ENCODE measurements at places on chromosomes 11 and 22.

- DNase-seq: no peak
These were observed 43.6 kb downstream of the GALNT18 start for GRCh38 chr11:11577932-11578911.

GRCh38 chr11:31651822-31652221 is 142.3 kb downstream of the ELP4 start:
- DNase-seq: no peak

- no peak for DNase-seq
These were observed 365.0 kb upstream of the CHORDC1 start for GRCh38 chr11:90587896-90588295.

- DNase-seq: no peak
These were observed 1.9 kb upstream of the RAB6A start for GRCh38 chr11:73762732-73763131.

- DNase-seq: no peak
These were observed 351.1 kb downstream of the BUD13 start for GRCh38 chr11:116421529-116422185.

DNA sequence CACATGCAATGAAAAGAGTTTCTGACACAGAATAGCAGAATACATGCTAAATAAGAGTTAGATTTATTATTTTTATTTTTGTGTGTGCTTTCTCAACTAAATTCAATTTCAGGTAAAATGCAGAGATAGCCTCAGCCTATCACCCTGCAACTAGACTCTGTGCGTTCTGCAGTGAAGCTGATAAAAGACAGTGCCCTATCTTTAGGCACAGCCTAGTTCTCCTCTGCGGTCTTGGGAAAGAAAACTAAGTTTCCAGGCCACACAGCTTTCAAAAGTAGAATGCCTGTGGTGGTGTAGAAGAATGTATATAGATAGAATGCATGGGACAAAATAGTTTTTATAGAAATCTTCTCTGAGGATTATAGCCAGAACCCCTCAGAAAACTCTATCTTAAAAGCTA is 12.0 kb upstream of the MMP1 start:
- DNase-seq: no peak

DNA sequence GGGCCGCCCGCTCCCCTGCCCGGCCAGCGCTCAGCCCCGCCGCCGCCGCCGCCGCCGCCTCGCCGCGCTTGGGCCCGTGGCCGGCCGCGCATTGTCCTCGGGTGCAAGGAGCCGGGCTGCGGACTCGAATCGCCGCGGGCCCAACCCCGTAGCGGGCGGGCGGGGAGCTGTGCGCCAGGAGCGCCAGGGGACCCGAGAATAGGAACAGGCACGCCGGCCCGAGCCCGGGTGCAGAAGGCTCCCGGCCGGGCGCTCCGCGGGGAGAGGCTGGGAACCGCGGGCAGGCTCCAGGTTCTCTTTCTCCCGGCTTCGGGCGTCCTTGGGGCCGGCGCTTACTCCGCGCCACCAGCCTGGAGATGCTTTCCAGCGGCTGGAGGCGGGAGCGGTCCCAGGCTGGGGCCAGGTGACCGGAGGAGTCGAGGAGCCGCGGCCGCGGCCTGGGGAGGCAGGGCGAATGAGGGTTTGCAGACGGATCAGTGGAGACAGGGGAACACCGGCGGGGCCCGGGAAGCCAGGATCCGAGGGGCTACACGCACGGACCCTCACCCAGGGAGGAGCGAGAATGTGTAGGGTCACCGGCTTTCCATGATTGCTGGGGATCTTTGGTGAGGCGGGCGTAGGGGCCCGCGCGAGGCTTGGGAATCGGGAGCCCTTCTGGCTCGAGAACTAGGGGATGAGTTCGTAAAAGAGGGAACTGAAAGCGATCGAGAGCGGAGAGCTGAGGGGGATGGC is 726 bp downstream of the PKNOX2 start:
- DNase-seq: no peak

DNA sequence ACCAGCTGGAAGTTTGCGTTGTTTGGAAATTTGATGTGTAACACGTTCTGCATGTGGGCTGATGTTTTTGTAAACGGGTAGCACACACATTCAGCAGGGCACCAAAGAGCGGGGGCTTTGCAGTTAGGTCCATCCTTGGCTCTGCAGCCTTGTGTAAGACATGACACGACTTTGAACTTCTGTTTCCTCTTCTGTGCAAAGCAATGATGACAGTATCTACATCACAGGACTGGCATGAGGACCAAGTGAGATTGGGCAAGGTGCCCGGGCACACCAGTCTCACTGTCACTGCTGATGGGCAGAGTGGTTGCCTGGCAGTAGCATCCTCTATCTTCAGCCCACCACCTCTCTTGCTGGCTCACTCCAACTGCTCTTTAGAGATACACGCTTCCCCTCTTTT is 3.3 kb downstream of the TCN2 start:
- no peak for DNase-seq

GRCh38 chr22:27267145-27267544 is 534.4 kb downstream of the MN1 start:
- no peak for DNase-seq

DNA sequence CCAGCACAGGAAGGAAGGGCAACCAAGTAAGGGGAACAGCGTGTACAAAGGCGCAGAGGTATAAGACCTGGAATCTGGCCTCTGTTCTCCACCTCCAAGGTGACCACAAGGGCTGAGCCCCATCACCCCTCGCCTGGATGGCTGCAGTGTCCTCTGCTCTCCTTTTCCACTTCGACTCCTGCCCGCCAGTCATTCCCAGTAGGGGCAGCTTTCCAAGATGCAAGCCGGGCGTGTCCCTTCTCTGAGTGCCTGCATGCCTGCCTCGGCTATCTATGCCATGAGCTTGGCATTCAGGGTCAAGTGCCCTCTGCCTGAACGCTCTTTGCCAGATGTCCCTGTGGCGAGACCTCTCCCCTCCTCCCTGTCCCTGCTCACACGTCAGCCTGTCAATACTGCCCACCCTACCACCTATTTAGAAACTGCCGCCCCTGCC is 17.0 kb downstream of the FADS3 start:
- no peak for DNase-seq

DNA sequence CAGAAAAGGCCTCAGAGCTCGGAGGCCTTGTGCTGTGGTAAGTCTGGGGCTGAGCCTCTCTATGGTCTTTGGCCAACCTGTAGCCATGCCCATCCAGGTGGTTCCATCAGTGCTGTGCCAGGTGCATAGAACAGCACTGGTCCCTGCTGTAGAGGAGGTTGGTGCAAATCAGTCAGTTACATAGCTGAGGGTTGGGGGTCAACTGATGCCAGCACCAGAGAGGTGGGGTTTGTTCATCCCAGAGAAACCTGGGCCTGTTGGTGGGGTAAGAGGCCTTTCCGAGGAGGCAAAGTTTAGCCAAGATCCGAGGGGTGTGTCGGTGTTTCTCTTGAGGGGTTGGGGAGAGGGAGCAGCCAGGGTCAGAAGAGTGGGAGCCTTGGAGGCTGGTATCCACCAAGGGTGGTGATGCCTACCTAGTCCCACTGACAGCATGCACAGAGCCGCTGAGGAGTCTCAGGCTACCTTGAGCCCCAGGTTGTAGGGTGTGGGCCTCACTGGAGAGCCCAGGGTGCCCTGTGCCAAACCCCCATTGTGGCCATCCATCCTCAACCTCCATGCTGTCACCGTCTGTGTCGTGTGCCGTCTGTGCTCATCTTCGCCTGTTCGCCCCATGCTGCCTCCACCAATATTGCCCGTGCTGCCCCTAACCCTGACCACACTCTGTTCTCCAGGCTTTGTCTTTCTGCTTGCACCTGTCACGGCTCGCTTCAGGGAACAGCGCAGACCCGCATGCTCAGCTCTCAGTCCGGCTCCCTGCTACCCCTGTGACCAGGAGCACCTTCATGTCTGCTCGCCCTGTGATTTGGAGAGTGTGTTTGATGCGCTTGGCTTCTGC is 78.7 kb upstream of the SUSD2 start:
- DNase-seq: no peak

GRCh38 chr11:44604171-44604581 is 38.7 kb downstream of the CD82 start:
- DNase-seq: no peak

- no peak for DNase-seq
These were observed 545 bp upstream of the TIRAP start for GRCh38 chr11:126282361-126282735.

GRCh38 chr11:111379602-111380136 is 594 bp upstream of the POU2AF1 start:
- DNase-seq: no peak

DNA sequence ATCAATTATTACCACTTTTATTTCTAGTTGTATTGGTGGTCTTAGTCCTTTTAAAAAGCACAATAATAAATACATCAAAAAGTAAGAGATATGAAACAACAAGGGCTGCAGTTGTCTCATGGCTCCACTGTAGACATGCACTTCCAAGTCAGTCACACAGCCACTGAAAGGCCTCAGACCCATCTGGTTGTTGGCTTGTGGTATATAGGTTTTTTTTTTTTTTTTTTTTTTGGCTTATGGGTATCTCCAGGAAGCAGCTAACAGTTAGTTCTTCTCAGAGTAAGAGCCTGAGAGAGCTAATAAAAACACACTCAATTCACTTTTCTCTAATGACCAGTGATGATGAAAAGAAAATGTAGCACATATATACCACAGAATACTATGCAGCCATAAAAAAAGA is 6.0 kb upstream of the OR52E6 start:
- DNase-seq: no peak

DNA sequence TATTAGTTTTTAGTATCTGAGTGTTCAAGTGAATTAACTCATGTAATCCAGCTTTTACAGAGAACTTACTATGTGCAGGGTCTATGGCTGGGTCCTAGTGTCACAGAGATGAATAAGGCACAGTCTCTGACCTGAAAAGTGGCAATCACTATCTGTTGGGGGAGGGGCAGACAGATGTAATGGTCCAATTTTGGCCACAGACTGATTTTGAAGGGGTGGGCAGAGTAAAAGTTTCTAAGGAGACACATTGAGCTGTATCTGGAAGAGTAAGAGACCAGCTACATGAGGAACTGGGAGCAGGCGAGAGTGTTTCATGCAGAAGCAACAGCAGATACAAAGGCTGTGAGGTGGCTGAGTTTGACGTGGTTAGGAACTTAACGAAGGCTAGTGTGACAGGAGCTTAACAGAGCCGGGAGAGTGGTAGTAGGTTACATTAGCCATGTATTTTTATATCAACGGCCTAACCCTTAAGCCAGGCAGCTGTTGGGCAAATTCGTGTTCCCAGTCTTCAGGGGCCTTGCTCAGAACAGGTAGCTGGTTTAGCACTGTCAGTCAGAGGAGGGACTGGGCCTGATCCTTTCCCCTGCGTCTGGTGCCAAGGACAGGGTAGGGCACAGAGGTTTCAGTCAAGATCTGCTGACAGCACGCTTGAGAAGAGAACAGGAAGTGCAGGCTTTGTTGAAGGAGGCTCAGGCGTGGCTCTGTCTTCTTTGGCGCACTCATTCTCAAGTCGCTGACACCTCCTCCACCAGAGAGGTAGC is 1.4 kb upstream of the STIM1 start:
- DNase-seq: peak; percentile 56

DNA sequence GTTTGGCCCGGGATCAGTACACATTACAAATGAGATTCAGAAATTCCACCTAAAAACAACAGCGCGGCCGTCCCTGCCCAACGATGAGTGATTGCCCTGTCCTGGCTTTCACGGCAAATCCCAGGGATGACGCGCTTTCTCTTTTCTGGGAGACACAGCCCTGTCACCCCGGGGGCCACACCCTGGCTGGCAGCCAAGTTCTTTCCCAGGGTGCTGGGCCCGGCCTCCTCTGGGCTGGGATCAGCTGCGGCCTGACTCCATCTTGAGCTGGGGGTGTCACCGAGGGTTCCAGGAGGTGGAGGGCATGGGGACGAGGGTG is 82.7 kb downstream of the FBLN1 start:
- DNase-seq: no peak

DNA sequence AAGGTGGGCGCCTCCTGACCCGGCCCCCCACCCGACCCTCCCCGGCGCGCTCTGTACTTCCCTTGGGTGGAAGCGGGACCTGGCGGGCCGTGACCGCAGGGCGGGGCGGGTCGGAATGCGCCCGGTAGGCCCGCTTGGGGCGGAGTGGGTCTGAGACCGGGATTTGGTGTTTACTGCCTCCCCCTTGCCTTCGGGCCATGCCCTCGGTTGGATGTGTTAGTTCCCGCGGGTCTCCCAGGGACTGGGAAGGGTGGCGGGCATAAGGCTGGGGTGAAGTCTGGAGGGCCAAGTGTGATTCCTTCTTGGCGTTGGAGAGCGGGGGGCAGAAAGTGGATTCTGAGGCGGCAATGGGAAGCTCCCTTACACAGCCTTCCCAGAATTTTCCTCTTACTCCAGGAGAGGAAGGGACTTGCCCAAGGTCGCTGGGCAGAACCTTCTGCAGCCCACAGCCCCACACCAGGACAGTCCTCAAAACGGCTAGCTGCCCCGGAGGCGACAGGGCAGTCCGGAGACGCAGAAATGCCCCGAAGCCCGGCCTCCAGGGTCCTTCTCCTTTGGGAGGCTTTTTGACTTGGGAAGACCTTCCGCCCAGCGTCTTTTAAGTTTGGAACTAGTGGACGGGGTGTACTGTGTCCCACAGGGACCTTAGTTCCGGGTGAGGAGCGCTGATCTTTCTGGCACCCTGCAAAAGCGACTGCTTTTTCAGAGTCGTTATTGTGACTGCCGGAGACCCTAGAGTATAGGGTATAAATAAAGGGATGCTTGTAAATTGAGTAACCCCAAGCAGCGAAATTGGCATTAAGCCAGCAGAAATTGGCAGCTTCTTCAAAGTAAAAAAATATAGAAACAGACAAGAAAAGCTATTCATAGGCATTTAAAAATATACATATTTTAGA is 647 bp downstream of the SWAP70 start:
- peak; percentile 12 for DNase-seq

- no peak for DNase-seq
These were observed 29.7 kb upstream of the PICK1 start for GRCh38 chr22:38027487-38027886.

GRCh38 chr11:92550411-92550810 is 325.8 kb downstream of the FAT3 start:
- no peak for DNase-seq

- no peak for DNase-seq
These were observed 13.1 kb upstream of the UCP2 start for GRCh38 chr11:73995731-73996130.

DNA sequence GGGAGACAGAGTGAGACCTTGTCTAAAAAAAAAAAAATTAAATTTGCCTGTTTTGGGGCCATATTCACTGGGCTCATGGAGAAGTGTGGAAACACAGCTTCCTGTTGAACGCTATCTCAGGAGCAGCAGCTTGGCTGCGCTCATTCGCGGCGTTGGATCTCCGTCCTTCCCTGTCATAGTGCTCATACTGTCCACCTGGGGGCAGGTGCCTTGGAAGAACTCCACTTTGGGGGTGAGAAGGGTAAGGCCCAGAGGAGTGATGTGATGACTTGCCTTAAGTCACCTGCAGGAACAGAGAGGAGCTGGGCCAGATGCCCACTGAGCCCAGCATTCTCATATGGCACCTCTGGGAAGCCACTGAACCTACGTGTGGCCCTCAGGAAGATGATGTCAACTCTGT is 82.8 kb downstream of the CABIN1 start:
- no peak for DNase-seq

- no peak for DNase-seq
These were observed 101.9 kb downstream of the IGLL1 start for GRCh38 chr22:23478175-23478574.

GRCh38 chr22:20763630-20764470 is 10.1 kb upstream of the SERPIND1 start:
- no peak for DNase-seq

- DNase-seq: no peak
These were observed 3.3 kb upstream of the DDI1 start for GRCh38 chr11:104033134-104033533.
